ENCODE measurements at places on chromosomes 11 and 22.

DNA sequence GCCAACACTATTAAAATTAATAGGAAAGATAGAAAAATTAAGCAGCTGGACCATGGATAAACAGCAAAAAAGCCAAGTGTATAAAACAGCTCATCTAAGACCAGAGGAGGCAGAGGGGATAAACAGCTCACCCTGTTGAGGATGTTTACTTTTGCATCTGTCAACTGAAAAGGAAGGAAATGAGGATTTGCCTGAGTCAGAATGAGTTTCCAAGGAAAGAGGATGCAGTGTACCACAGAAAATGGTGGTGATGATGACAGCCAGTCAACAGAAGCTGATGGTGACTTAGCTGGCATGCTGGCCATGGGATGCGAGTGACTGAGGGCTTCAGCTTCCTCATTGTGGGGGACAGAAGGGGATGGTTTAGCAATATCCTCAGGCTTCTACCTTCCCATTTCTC lies 183.5 kb downstream of the KIRREL3 start:
- no peak for DNase-seq

GRCh38 chr11:22317656-22318055 lies 20.5 kb upstream of the SLC17A6 start:
- DNase-seq, result no peak

DNA sequence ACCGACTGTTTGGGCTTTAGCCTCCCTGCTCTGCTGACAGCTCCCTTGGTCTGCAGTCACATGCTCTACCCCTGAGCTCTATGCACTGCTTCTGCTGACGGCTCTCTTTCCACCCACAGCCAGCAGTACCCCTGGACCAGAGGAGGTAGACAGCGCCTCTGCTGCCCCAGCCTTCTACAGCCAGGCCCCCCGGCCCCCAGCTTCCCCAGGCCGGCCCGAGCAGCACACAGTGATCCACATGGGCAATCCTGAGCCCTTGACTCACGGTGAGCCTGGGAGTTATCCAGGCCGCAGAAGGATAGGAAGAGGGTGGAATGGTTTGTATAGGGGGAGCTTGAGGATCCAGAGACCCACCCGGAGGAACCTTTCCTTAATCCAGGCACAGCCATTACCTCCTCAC lies 2.8 kb downstream of the ZFPL1 start:
- no peak for DNase-seq

DNA sequence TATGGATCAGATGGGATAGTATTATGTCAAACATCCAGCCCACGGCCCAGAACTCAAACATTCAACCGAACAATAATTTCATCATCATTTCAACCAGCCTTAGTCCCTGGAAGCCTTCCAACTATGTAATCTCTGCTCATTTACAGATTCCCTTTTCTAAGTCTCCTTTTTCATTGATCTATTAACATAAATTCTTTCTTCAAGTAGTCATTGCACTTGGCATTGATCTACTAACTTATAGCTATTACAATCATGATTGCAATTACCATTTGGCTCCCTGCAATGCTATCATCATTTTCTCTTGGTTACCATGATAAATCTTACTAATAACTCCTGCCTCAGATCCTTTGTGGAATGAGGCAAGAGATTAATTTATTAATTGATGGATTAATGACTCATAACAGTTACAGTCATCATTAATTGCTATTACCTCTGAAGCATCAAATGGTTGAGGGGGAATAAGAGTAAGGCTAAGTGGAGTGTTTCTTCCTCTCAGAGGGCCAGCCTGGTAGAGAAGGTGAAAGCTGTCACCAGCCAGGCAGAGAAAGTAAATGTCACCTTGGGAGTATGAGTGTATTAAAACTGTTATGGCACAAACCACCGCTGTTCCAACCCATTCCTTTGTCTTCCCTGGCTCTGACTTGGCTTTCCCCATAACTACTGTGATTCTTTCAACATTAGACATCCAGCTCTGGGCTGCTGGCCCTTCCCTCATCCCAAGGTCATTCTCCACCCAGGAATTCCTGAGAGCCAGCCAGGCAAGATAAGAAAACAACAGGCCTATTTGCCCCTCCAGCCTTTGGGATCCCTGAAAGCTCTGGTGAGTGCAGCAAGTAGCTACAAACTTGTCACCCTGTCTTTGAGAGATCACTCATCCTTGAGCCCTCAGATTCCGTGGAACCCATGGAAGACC lies 174.7 kb downstream of the RRAS2 start:
- DNase-seq, result no peak

DNA sequence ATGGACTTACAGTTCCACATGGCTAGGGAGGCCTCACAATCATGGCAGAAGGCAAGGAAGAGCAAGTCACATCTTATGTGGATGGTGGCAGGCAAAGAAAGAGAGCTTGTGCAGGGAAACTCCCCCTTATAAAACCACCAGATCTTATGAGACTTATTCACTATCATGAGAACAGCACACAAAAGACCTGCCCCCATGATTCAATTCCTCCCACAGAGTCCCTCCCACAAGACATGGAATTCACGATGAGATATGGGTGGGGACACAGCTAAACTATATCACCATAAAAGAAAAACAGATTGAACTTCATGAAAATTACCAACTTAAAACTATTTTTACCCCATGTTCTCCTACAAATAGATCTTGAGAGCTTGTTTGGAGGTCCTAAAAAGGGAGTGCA lies 19.6 kb downstream of the ENTHD1 start:
- peak; percentile 40 for DNase-seq

DNA sequence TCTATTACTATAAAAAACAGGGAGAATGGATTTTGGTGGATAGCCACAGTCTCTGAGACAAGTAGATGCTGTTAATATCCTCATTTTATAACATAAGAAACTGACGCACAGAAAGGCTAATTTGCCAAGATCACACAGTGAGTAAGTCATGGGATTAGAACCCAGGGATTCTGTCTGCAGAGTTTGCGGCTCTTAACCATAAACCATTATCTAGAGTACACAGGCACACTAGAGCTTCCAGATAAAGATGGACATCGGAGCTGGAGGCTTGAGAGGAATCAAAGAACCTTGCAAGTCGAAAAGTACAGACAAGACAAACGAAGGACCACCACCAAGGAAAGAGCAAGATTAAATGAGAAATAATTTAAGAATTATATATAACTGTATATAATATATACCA lies 11.3 kb downstream of the LGALS12 start:
- DNase-seq, result peak; percentile 95

DNA sequence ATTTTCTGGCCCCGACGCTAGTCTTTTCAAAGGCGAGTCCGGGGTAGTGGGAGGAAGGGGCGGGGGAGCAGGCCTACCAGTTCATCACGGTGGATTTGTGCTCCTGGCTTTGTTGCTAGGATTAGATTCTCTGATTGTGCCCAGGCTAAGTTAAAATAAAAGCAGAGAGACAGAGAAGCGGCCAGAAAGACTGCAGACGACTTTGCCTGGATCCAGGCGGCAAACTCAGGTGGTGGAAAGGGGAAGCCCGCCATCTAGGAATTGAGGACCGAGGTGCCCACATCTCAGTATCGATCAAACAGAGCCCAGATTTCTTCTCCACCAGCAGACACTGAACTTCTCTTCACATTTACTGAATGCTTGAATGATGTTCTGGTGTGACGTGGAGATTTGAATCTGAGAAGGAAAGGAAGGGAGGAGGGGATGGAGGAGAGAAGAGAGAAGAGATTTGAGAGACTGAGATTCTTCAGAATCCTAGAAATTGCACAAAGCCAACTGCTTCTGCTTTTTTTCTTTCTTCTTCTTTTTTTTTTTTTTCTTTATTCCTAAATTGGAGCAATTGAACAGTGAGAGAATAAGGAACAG lies 2.7 kb downstream of the FAT3 start:
- no peak for DNase-seq

DNA sequence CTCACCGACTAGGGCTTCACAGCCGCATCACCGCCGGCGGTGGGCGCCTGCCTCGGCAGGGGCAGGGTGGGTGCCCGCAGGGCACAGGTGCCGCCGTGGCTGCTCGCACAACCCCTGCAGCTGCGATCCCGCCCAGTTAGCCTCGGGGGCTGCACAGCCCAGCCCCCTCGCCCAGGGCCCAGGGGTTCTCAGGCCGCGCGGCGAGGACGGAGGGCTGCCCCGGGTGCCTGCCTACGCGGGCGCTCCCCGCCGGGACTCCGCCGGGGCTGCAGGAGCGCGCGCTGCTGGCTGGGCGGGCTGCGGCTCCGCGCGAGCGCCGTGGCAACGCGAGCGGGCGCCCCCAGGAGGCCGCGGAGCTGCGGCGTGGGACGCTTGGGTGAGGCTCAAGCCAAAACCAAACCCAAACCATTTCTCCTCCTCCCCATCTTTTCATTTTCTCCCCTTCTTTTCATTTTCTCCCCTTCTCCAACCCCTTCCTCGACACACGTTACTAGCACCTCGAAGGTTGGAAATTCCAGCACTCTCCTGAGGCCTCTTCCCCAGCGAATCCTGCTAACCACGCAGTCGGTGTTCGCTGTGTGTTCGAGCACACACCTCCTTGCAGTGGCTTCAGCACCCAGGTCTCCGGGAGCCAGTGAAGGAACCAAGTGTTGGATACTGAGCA lies at the start of gene MICAL3:
Gene MICAL3 (minus strand): TSS at position 286 of the 664 bp plus-strand sequence. CDS start 117,749 bp downstream, outside the sequence.
- peak; percentile 76 for DNase-seq

DNA sequence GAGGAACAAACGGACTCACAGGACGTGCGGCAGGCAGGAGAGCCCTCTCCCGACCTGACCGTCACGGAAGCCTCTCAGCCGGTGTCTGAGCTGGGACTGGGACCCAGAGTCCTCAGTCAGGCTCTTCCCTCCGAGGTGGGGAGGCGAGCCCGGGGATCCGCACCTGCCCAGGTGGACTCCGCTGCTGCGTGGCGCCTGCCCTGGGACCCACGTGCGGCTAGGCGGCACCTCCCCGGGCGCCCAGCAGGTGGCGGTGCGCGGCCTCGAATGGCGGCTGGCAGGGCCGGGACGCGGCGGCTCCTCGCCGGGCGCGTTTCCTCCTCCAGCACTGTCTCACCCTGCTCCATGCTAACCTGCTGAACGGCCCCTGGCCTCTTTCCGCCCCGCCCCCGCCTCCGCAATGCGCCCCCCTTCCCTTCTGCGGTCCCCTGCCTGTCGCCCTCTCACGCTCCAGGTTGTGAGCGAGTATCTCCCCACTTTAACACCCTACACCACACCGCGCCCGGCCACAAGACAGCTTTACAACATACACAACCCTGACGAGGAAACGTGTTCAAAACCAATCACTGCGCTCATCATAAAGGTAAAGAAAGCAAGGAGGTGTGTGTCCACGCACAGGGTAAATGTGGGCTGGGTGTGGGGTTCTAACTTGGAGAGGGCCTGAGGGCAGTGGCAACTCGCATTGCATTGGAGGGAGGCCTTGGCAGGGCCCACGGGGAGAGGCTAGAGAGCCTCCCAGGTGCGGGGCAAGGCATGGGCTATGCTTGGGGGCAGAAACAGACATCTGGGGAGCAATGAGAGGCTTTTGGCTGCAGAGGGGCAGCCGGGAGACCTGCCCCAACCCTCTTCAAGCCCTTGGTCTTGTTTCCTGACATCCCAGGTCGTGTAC lies 25.9 kb upstream of the ATXN10 start:
- DNase-seq, result peak; percentile 73

GRCh38 chr22:29784451-29785361 lies 17.5 kb downstream of the UQCR10 start:
- DNase-seq, result peak; percentile 8

DNA sequence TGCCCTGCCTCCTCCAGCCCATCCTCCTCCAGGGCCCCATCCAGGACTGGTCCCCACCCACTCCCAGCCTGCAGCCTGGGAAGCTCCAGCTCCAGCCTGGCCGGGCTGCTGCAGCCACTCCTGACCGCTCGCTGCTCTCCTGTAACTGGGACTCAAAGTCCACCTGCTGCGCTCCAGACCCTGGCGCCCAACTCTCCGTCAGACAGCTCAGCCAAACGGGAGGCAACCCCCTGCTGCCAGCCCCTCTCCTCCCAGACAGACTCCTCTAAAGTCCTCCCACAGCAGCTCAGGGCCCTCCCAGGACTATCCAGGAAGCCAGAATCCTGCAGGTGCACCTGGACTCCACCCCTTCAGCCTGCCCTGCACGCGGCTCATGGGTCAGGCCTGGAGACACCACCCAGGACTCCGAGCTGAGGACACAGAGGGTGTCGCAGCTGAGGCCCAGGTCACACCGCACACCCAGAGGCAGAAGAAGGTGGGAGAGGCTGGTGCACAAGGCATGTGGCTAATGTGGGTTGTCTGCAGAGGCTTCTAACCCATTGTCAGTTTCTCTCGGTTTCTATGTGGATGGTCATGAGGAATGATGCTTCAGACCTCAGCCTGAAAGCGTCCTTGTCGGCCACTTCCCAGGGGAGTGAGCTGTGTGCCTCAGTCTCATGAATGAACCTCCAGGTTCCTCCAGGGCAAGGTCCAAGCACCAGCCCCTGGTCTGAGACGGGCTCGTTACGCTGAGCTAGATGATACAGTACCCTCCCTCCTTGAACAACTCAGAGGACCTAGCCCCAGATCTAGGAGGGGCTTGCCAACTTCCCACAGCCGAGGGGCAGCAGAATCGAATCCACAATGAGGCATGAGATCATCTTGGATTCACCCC lies 1514.8 kb downstream of the TBC1D22A start:
- no peak for DNase-seq

DNA sequence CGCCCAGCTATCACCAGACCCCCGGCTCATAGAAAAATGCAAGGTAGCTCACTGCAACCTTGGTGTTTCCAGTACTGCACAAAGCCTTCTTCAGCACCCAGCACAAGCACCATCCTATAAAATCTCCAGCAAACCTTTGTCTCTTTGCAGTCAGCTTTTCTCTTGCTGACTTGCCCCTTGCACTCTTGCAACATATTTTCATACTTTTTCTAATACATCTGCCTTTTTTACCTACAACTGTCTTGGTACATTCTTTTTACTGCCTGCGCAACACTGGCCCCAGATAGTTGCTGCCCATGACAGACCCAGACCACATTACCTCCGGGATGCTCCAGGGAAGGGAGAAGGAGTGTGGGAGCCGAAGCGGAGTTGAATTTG lies 142.4 kb downstream of the MPPED1 start:
- DNase-seq, result no peak

DNA sequence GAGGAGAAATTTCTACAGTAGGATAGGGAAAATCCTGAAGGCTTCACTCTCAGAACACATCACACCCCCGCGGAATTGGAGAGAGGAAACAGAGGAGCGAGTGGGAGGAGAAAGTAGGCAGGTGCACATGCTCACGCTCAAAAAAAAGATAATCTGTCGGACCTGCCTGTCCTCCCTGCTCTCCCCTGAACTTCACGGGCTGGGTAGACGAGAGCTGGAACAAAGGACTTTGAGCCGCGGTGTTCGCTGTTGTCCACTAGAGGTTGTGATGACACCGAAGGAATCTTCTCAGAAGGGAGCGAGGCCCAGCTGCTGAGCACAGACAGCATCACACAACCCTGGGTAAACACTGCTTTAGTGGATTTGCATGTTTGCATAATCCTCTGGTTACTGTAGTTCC lies 5.0 kb downstream of the SEZ6L start:
- peak; percentile 40 for DNase-seq

GRCh38 chr11:94217705-94218104 lies 86.7 kb upstream of the IZUMO1R start:
- DNase-seq, result no peak

DNA sequence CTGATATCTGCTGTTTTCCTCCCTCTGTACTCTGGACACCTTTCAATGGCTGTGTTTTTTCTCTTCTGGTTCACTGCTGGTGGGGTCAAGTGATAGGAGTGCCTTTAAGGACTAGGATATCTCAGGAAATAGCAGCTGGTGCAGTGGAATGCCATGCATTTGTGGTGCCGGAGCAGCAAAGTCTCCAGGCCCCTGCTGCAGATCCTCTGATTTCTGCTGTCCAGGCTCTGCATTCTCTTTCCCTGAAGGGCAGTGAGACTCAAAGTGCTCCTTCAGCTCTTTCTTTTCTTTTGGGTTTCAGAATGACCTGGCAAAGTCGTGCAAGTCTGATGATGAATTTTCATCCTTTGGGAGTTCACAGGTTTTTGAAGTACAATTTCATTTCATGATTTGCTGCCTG lies 774.3 kb downstream of the FAM181B start:
- DNase-seq, result no peak

All from OCI-M1 (cell line).